Esophagus squamous epithelium (tissue), 5 donors: ENCODE measurements at places on chromosomes 6 and 20.

GRCh38 chr6:9594746-9595145 is 820.1 kb downstream of the TFAP2A start:
- no peak for DNase-seq
- no peaks in the 10 kb centered on the region for H3K4me1 ChIP-seq
- no peaks in the 10 kb centered on the region for H3K36me3 ChIP-seq
- no peak overlapping the region for H3K4me3 ChIP-seq
- no peak overlapping the region for H3K27ac ChIP-seq

DNA sequence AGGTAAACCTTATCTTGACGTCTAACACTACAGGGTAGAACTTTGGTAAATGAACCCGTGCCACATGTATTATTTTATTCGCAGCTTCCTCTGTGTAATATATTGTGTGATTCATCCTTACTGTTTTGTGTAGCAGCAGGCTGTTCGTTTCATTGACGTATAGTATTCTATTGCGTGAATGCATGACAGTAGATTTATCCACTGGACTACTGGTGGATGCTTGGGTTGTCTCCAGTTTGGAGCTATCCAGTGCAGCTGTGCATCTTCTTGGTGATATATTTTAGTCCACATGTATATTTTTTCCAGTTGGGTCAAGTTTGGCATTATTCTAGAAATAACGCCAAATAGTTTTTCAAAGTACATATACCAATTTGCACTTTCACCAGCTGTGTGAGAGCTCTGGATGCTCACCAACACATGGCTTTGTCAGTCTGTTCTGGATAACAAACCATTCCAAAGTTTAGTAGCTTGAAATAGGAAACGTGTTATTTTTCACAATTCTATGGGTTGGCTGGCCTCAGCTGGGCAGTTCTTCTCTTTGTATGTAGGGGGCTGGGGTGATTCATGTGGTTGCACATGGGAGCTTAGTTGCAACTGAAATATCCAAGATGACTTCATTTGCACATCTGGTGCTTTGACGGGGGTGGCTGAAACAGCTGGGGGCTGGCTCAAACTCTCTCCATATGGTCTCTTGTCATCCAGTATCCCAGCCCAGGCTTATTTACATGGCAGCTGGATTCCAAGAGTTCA is 9.3 kb downstream of the ECT2L start:
- H3K27ac ChIP-seq = no peak overlapping the region
- H3K36me3 ChIP-seq = no peaks in the 10 kb centered on the region
- H3K27me3 ChIP-seq = no peaks in the 10 kb centered on the region
- no peaks in the 10 kb centered on the region for H3K4me1 ChIP-seq
- no peak for DNase-seq
- H3K4me3 ChIP-seq = no peak overlapping the region

GRCh38 chr20:57240581-57241362 is 25.7 kb downstream of the BMP7 start:
- no peak overlapping the region for H3K27ac ChIP-seq
- no peak overlapping the region for H3K4me3 ChIP-seq
- H3K27me3 ChIP-seq = peaks cover 7% of the 10 kb centered on the region
- H3K36me3 ChIP-seq = no peaks in the 10 kb centered on the region
- DNase-seq = no peak

DNA sequence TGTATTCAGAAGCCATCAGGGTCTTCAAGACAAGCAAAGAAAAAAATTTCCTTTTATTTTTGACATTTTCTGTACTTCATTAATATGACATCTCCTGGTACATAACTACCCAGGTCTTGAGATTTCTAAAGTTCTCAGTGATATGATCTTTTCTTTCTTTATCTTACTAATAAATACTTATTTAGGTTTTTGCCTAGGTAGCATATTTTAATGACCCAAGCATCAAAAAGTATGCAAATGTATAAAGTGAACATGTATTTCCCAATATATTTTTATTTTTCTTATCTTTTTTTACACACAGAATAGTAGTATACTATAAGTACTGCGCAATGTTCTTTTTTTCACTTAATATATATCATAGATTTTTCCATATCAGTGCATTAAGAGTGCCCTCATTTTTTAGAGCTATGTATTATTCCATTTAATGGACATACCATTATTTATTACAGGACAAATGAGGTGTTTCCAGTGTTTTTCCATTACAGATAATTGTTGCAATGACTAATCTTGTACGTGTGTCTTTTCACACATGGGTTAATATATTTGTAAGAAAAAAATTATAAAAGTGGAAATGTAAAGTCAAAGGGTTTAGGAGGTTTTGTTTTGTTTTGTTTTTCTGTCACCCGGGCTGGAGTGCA is 107.0 kb downstream of the KCNQ5 start:
- no peaks in the 10 kb centered on the region for H3K4me1 ChIP-seq
- no peaks in the 10 kb centered on the region for H3K27me3 ChIP-seq
- H3K36me3 ChIP-seq = no peaks in the 10 kb centered on the region
- H3K4me3 ChIP-seq = no peak overlapping the region

DNA sequence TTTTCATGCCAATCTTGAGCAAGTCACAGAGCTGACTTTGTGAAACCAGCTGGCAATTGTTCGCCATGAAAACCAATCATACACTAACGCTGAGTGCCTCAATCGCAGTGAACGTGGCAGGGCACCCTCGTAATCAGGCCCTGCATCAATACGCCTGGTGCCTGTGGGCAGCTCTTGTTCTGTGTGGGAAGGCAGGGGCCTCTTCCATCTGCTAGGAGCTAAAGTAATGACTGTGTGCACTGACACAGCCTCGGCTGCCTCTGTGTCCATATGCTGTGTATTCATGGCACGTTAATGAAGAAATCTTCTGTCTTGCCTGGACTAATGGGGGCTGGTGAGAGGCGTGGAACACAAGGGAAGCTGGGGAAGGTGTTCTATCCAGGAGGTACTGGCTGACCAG is 27.8 kb upstream of the SYNDIG1 start:
- no peak overlapping the region for H3K27ac ChIP-seq
- H3K4me3 ChIP-seq = no peak overlapping the region
- no peaks in the 10 kb centered on the region for H3K27me3 ChIP-seq
- no peaks in the 10 kb centered on the region for H3K4me1 ChIP-seq
- no peak for DNase-seq
